EL (cell line): ENCODE measurements at places on chromosomes 16 and 17.
A peak's percentile ranks its signal among the peaks of the same experiment; 100 is the strongest.

- DNase-seq, result peak; percentile 35
Observed at GRCh38 chr17:68674029-68674925, 73.1 kb upstream of the FAM20A start.

DNA sequence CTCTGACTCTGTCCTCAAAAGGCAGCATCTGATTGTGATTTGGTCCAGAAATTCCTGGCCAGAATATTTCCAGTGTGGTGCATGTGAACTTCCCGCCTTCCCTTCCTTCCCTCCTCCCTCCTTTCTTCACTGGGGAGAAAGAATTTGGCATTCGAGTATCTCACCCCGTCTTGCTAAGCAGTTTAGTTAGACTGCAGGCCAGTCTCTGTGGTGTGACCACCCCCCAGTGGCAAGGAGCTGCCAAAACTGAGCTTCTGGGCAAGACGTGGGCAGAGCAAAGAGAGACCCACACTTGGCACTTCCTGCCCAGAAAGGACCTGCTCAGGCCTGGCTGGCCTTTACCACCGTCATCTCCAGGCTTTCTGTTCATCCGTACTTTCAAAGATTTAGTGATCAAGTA lies 36.4 kb downstream of the SNX20 start:
- DNase-seq, result peak; percentile 30

DNA sequence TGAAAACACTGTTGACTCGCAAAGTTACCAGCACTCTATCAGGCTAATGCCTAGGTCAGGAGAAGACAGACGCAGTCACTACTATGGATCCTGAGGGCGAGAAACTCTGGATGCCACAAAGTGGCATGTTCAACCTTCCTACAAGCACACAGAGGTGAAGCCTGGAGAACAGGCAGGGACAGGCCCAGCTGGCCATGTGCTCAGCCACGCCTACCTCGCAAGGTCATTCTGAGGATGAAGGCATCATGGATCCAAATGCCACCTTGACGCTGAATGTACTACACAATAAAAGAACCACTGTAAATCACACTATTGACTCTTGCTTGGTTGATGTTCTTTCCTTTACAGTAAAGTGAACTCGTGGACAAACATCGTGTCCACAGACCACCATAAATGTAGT lies 85.8 kb downstream of the ANKRD11 start:
- no peak for DNase-seq

GRCh38 chr16:88337021-88337420 lies 45.7 kb upstream of the ZNF469 start:
- DNase-seq, result no peak

- DNase-seq, result no peak
Observed at GRCh38 chr17:74055508-74056160, 147.8 kb upstream of the RPL38 start.

GRCh38 chr17:68577497-68577821 lies 23.7 kb downstream of the FAM20A start:
- DNase-seq, result no peak

- DNase-seq, result no peak
Observed at GRCh38 chr16:11554053-11554452, 32.7 kb downstream of the LITAF start.

GRCh38 chr16:11586856-11587642 lies at the start of gene LITAF:
LITAF (minus strand) TSS chr16:11586919; CDS start chr16:11556730, 30,189 bp downstream.
- peak; percentile 72 for DNase-seq

- no peak for DNase-seq
Observed at GRCh38 chr17:40095944-40096791, 4.2 kb downstream of the NR1D1 start.

DNA sequence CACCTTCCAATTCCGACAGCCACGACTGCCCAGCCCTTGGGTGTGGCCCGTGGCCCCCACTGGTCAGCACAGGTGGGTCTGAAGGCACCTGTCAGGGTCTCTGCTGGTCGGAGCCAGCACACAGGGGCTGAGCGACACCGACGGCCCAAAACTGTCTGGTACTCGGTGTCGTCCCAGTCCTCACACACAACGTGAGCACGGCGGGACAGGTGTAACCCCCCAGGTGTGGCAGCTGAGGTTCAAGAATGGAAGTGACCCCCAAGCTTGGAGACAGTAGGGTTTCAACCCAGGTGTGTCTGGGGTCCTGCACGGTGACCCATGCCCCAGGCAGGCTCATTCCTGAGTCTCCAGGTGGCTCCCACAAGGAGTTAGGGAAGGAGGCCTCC lies 1.0 kb downstream of the GALNS start:
- no peak for DNase-seq

DNA sequence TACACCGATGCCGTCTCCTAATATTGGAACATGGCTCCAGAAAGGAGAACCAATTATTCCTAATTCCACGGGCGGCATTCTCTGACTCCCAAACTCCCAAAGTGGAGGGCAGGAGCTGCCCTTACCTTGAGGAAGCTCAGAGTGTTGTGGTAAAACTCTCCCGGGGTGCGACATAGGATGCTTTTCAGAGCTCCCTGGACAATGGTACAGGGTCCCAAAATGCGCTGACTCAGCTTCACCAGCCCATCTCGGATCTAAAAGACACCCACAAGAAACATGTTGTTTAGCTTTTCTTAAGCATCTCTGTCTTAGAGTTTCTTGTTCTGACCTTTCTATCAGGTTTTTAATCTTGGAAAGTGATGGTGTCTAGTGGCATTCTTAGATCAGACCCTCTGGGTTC lies 6.7 kb downstream of the TAT start:
- DNase-seq, result no peak

DNA sequence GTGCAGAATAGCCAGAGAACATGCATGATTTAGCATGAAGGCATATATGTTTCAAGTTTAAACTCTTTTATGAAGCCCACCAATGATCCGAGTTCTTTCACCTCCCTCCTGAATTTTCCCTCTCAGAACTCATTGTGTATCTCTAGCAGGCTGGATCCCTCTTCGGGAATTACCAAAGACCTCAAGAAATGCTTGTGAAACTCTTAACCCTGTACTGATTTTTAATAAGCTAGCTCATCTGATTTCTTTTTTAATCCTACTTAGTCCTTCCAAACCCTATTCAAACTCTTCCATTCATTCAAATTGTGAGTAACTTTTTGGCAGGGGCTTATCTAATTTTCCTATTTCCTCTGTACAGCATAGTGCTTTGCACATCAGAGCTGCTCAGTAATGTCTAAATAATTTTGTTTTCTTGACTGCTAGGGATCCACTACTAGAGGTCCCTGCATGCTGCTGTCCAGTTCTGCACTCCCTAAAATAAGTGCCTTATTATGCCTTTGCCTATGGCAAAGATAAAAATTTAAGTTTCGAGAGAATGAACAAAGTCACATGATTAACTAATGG lies 723.8 kb downstream of the CDH11 start:
- no peak for DNase-seq

- no peak for DNase-seq
Observed at GRCh38 chr17:82820278-82821251, 19.3 kb downstream of the ZNF750 start.

- DNase-seq, result no peak
Observed at GRCh38 chr17:146983-147761, 9.8 kb downstream of the SCGB1C2 start.

DNA sequence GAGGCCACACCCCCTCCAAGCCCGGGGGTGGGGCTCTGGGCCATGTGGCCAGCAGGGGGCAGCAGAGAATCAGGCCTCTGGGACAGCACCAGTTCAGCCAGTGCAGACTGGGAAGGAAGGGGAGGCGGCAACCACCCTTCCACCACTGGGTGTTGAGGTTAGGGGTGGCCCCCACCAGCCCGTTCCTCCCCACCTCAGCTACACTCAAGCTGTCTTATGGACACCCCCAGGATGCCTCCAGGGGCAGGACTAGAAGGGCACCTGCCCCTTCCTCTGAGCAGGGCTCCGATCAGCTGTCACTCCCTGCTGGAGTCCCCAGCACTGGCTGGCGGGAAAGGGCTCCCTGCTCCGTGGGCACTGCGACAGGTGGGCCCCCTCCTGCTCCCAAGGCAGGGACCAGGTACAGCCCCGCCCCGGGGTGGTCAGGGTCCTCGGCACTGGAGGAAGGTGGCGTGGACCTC lies 21.8 kb downstream of the KATNB1 start:
- DNase-seq, result peak; percentile 78
